ENCODE measurements at places on chromosomes 6 and 20.

GRCh38 chr6:133788556-133788955, 100.4 kb upstream of the TCF21 start:
- H3K4me3 ChIP-seq = no peak overlapping the region
- H3K4me1 ChIP-seq = no peaks in the 10 kb centered on the region
- H3K36me3 ChIP-seq = no peaks in the 10 kb centered on the region
- no peak for DNase-seq

DNA sequence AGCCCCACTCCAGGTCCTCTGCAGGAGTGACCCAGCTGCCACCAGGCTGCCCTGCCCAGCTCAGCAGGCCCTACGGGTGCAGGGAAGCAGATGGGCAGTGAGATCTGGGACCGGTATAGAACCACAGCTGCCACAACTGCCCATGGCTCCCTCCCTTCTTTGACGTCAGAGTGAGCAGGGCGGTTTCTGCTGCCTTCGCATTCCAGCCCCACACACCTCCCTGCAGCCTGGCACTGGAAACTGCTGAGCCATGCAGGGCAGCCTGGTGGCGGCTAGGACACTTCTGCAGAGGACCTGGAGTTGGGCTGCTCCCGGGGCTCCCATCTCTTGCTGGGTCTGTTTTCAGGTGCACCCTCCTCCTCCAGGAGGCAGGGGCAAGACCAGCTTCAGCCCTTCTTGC, 101.6 kb upstream of the CD93 start:
- H3K4me3 ChIP-seq = no peak overlapping the region
- no peak overlapping the region for H3K27ac ChIP-seq
- no peaks in the 10 kb centered on the region for H3K4me1 ChIP-seq
- no peaks in the 10 kb centered on the region for H3K36me3 ChIP-seq
- no peaks in the 10 kb centered on the region for H3K27me3 ChIP-seq
- DNase-seq = no peak

DNA sequence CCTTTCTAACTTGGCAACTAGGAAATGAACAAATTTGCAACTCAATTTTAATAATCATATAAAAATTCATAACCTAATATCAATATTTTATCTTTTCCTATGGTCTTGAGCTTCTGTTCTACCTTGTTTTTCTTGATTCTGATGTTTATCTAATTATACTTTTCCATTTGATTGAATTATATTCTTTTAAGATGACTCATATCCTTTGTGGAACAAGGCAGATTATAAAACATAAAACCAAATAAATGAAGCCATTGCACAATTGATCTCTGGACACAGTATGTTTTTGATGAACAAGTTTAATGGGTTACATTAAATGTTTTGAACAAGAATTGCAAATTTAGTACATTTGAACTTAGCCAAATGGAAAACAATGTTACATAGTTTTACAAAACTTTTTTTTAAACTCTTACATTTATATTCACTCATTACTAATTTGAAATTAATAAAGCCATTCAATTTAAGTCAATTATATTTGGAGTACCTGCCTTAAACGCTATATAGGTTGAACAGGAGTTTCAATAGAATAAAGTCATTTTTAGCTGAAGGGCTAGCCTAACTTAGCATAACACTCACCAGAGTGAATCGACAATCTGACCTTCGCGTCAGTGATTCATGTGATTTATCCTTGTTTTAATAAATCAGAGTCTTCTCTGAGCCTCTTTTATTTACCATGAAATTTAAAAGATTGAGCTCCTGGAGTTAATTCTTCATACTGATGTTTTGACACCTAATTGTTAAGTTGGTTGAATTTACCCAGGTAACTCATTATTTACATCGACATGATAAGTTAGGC, 3.8 kb downstream of the NCOA7 start:
- peaks cover 3% of the 10 kb centered on the region for H3K4me1 ChIP-seq
- H3K36me3 ChIP-seq = no peaks in the 10 kb centered on the region
- H3K4me3 ChIP-seq = no peak overlapping the region
- no peak for DNase-seq

GRCh38 chr20:40313730-40314129, 375.3 kb downstream of the MAFB start:
- no peak for DNase-seq
- peaks cover 1% of the 10 kb centered on the region for H3K4me1 ChIP-seq
- no peaks in the 10 kb centered on the region for H3K36me3 ChIP-seq
- H3K27ac ChIP-seq = no peak overlapping the region
- H3K4me3 ChIP-seq = no peak overlapping the region
- no peaks in the 10 kb centered on the region for H3K27me3 ChIP-seq

DNA sequence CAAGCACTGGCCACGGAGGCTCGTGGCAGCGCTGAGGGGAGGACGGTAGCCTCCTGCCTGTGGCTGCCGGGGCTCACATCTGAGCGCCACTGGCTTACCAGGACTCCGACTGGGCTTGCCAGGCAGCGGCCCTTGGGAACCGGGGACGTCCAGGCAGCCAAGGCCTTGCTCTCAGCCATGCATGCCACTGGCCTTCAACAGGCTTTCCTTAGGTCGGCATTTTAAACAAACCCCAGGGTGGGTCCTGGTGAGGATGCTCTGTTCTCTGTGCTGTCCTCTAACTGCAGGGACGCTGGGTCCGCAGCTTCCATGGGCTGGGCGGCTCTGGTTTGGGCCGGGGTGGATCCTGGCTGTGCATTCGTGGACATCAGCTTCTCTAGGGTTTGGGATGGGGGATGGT, 59.1 kb upstream of the BHLHE23 start:
- H3K27ac ChIP-seq = no peak overlapping the region
- H3K4me3 ChIP-seq = no peak overlapping the region
- H3K4me1 ChIP-seq = no peaks in the 10 kb centered on the region
- H3K36me3 ChIP-seq = no peaks in the 10 kb centered on the region
- H3K27me3 ChIP-seq = no peaks in the 10 kb centered on the region

DNA sequence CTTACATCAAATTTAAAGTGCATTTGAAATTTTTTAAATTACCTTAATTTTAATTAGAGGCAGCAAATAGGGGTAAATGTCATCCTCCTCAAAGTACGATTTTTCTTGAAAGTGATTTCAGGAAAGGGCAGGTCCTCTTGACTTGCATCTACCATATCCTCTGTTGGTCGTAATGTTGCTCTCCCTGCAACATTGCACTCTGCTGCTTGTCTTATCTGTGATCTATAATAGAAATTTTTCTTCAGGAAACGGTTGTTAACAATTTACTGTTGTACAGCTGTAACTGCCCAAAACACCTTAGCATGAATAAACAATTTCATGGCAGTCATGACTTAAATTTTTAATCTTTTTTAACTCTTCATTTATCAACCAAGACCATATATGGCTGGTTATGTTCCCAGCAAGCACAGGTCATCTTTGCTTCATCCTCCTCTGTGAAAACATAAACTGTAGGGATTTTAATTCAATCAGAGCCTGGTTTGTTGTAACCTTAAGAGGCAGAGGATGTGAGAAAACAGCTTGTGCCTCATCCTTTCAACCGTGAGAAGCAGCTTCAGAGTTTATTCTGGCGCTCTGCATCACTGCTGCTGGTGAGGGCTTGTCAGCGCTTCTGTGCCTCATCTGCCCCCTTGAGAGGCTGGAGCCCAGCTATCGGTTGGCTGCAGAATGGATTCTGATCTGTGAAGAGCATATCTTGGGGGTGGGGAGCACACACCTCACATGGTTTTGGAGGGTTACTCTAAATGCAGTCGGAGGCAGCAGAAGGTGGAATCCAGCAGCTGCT, 56.0 kb downstream of the CTNNBL1 start:
- no peaks in the 10 kb centered on the region for H3K27me3 ChIP-seq
- no peak overlapping the region for H3K27ac ChIP-seq
- no peak for DNase-seq
- H3K4me1 ChIP-seq = no peaks in the 10 kb centered on the region
- no peak overlapping the region for H3K4me3 ChIP-seq

GRCh38 chr6:113508249-113508648, 348.9 kb upstream of the MARCKS start:
- no peaks in the 10 kb centered on the region for H3K36me3 ChIP-seq
- H3K27me3 ChIP-seq = no peaks in the 10 kb centered on the region
- H3K4me3 ChIP-seq = no peak overlapping the region
- no peak overlapping the region for H3K27ac ChIP-seq

- H3K27ac ChIP-seq = no peak overlapping the region
- H3K36me3 ChIP-seq = no peaks in the 10 kb centered on the region
- DNase-seq = no peak
- no peaks in the 10 kb centered on the region for H3K4me1 ChIP-seq
Measured at GRCh38 chr6:18389479-18389878, 2.3 kb downstream of the RNF144B start.

- DNase-seq = no peak
- no peak overlapping the region for H3K27ac ChIP-seq
- H3K4me3 ChIP-seq = no peak overlapping the region
Measured at GRCh38 chr6:119856136-119856535, 506.6 kb upstream of the MAN1A1 start.

- no peaks in the 10 kb centered on the region for H3K36me3 ChIP-seq
- no peaks in the 10 kb centered on the region for H3K4me1 ChIP-seq
- H3K27ac ChIP-seq = no peak overlapping the region
Measured at GRCh38 chr6:67642582-67642981, 992.5 kb upstream of the ADGRB3 start.

DNA sequence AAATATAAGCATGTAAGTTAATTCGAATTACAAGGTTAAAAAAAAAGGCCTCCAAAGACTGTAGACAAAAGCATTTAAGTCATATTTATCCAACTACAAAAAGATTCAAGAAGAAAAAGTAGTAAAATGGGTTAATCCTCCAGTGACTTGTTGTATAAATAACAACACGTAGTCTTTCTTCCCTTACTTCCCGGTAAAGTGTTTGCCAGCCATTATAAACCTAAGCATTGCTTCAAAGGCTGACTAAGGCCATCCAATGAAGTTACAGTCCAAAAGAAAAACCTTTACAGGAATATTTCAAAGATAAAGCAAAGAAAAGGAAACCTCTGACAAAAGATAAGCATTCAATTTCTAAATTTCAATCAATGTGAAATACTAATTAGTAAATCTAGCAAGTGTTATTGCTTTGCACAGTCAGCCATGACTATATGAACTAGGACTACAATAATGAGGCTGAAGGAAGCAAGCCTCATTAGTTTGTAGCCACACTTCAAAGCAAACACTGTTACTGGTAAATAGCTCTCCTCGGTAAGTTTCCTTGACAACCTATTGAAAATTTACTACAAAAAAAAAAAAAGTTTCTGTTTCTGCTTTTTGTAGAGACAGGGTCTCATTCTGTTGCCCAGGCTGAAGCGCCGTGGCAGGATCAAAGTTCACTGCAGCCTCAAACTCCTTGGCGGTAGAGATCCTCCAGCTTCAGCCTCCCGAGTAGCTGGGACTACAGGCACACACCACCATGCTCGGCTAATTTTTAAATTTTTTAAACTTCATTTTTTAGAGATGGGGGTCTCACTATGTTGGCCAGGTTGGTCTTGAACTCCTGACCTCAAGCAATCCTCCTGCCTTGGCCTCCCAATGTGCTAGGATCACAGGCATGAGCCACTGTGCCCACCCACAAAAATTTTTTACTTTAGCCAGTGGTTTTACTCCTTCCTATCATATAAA, 46.0 kb downstream of the NUDT3 start:
- H3K27me3 ChIP-seq = no peaks in the 10 kb centered on the region
- H3K4me1 ChIP-seq = no peaks in the 10 kb centered on the region
- no peak overlapping the region for H3K27ac ChIP-seq

DNA sequence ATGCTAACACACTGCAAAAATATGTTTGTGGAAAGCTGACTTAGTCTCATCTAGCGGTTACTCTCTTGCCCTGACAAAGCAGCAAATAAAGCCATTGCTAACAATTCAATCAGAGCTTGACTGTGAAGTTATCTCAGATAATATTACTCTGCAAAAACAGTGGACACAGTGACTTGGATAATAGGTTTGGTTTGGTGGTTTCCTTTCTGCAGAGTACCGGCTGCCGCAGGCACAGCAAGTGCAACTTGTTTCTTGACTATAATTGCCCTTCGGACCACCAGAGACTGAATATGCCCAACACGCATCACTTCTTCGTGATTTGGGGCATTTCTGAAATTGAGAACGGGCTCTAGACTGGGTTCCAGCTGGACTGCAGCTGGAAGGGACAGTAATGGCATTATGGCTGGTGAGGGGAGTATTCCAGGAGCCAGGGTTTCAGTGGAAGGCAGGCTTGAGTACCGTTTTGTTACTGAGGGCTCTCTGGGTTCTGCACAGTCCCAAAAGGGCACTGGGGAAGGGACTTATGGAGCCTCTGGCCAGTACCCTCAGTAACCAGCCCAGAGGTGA, 40.0 kb downstream of the DSTN start:
- H3K4me1 ChIP-seq = peaks cover 4% of the 10 kb centered on the region
- H3K27me3 ChIP-seq = no peaks in the 10 kb centered on the region
- no peak overlapping the region for H3K27ac ChIP-seq
- no peak for DNase-seq
- peaks cover 2% of the 10 kb centered on the region for H3K36me3 ChIP-seq

GRCh38 chr6:10400330-10400729, 14.5 kb downstream of the TFAP2A start:
- no peaks in the 10 kb centered on the region for H3K36me3 ChIP-seq
- no peak overlapping the region for H3K4me3 ChIP-seq
- no peak for DNase-seq
- peaks cover 4% of the 10 kb centered on the region for H3K4me1 ChIP-seq

DNA sequence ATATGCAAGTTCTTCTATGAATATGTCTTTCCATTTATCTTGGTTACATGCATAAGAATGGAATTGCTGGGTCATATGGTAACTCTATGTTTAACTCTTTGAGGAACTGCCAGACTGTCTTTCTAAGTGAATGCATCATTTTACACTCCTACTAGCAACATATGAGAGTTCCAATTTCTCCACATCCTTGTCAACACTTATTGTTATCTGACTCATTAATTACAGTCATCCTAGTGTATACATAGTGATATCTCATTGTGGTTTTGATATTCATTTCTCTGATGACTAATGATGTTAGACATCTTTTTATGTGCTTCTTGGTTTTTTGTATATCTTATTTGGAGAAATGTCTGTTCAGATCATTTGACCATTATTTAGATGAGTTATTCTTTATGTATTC, 96.7 kb upstream of the LAMP5 start:
- no peak overlapping the region for H3K27ac ChIP-seq
- H3K4me1 ChIP-seq = no peaks in the 10 kb centered on the region
- no peak overlapping the region for H3K4me3 ChIP-seq
- no peaks in the 10 kb centered on the region for H3K27me3 ChIP-seq

GRCh38 chr6:42387336-42387735, 64.4 kb downstream of the TRERF1 start:
- no peaks in the 10 kb centered on the region for H3K27me3 ChIP-seq
- H3K27ac ChIP-seq = no peak overlapping the region
- no peaks in the 10 kb centered on the region for H3K36me3 ChIP-seq
- no peak overlapping the region for H3K4me3 ChIP-seq

GRCh38 chr20:61705386-61706258, 360.1 kb downstream of the TAF4 start:
- no peak overlapping the region for H3K27ac ChIP-seq
- no peaks in the 10 kb centered on the region for H3K27me3 ChIP-seq
- no peaks in the 10 kb centered on the region for H3K4me1 ChIP-seq
- H3K4me3 ChIP-seq = no peak overlapping the region
- no peak for DNase-seq

DNA sequence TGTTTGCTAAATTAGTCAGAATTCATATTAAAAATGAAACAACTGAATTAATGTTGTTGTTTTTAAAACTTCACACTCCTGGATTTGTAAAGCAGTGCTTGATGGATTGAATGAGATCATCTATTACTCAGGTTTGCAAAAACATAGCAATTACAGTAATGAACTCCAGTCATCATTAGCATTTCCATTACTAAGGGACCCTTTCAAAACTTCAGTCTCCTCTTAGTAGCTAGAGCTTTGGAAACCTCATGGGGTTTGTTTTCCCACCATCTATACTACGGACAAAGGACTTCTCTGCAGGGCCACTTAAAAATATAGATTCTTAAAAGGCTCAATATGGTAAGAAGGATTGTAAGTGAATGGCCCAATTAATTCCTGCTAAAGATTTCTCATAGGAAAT, 209.9 kb upstream of the PRND start:
- H3K4me3 ChIP-seq = no peak overlapping the region
- peaks cover 1% of the 10 kb centered on the region for H3K4me1 ChIP-seq
- no peaks in the 10 kb centered on the region for H3K27me3 ChIP-seq
- no peak overlapping the region for H3K27ac ChIP-seq
- H3K36me3 ChIP-seq = no peaks in the 10 kb centered on the region

Data from iPS DF 6.9 (cell line).